D721Med (cell line): ENCODE measurements at places on chromosomes 16 and 17.

DNA sequence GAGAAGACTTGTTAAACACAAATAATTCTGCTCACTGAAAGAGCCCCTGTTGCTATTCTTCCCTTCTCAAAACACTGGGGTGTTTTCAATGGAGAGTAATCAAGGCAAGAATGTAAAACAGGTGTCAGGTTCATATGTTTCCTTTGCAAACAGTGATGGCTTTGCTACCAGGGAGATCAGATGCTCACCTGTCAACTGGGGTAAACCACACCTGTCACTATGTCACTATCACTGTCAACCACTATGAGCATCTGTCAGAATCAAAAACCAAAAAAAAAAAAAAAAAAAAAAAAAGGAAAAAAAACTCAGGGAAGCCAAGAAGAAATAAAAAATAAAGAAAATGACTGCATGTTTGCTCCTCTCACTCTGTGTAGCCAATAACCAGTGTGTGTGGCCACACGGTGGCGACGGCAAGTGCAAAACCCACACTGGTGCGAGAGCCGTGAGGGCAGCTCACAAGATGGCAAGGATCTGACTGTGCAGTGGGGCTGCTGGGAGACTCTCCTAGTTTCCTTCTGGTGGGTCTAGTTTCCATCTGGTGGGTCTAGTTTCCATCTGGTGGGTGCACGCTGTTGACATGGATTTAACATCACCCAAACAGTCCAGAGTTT is 22.7 kb downstream of the USP22 start:
- no peak for DNase-seq

DNA sequence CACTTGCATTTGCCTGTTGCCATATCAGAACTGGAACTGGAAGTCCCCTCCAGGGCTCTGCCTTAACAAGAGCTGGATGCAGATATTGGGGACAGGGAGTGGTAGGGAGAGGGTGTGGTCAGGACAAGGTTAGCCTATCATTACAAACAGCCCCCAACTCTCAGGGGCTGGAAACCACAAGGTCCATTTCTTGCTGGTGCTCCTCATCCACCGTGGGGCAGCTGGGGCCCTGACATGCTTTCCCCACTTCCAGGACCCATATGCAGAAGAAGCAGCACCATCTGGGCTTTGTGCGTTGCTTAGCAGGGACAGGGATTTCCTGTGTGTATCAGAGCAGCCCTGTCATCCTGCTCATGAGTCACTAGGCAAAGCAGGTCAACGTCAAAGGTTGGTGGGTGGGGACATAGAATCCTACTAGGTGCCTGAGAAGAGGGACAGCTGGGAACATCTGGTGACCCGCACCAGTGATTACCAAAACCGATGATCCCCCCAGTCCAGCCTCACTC is 26.9 kb downstream of the RGS9 start:
- no peak for DNase-seq

DNA sequence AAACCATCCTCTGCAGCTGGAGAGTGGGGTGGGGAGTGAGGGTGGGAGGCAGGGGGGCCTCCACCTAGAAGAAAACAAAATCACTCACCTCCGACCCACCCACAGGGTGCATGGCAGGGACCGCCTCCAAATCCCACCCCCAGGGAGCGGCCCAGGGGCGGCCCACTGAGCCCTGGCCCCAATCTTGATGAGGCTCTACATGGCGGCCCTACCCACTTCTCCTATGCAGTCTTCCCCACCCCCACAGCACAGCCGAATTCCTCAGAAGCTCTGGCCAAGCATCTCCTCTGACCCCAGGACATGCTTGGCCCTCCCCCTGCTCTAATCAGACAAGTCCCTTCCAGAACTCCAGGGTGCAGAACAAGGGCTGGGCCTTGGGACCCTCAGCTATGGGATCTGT is 18.2 kb upstream of the FASN start:
- DNase-seq: no peak

DNA sequence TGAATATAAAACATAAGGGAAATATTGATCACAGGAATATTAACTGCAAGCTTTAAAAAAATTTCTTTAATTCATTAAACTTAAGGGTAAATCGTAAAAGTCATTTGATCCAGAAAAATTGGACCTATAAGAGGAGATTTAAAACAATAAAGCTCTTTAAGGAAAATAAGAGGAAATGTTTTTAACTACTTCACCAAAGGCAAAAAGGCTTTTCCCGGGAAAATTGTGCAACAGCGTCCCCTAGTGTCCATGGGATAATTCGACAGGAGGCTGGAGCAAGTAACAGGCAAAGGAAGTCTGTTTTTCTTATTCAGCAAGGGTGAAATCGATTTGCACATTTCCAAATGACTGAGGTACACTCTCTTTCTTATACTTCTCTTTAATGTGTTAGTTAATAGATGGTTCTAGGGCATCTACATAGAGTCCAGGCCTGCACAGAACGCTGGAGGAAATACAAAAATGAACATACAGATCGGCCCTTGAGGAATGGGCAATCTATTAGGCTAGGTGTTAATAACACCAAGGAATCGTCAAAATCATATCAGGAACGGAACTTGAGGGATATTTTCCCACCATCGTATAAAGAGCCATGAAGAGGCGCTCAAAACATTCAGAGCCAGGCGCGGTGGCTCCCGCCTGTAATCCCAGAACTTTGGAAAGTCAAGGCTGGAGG is 61.4 kb downstream of the ZNF18 start:
- no peak for DNase-seq

DNA sequence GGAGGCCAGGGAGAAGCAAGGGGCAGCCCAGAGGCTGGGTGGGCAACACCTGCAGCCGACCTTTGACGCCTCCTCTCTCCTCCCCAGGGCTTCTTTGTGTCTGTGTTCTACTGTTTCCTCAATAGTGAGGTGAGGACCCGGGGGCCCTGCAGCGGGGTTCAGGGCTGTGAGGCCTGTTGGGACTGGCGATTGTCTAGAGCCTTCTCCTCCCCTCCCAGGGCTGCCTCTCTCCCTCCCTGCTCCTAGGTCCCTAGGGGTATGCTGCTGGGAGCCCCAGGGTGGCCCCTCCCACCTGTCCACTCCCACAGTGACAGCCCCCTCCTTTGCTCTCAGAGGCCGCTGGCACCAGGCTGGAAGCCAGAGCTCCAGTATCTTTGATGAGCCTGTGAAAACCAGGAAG is 10.8 kb upstream of the SPPL2C start:
- no peak for DNase-seq

DNA sequence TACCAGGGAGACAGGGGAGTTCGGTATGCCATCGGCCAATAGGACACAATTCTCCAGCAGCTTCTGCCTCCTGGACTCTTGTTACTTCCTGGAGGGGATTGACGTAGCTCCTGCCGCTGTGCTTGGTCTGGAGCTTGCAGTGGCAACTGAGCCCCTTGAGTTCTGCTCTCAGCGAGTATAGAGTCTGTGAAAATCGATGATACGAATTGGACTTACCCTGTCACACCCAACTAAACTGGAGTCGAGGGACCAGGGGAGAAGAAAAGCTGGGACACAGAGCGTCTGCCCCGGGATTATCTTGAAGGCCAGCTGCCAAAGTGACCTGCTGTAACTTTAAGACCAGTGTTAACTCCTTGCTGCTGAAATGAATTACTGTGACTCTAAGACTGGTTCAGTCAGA is 22.2 kb downstream of the SEC14L1 start:
- DNase-seq: no peak

- DNase-seq: no peak
Observed at GRCh38 chr16:38941-39892, 14.2 kb downstream of the POLR3K start.

- no peak for DNase-seq
Observed at GRCh38 chr16:17343728-17344127, 127.0 kb downstream of the XYLT1 start.

DNA sequence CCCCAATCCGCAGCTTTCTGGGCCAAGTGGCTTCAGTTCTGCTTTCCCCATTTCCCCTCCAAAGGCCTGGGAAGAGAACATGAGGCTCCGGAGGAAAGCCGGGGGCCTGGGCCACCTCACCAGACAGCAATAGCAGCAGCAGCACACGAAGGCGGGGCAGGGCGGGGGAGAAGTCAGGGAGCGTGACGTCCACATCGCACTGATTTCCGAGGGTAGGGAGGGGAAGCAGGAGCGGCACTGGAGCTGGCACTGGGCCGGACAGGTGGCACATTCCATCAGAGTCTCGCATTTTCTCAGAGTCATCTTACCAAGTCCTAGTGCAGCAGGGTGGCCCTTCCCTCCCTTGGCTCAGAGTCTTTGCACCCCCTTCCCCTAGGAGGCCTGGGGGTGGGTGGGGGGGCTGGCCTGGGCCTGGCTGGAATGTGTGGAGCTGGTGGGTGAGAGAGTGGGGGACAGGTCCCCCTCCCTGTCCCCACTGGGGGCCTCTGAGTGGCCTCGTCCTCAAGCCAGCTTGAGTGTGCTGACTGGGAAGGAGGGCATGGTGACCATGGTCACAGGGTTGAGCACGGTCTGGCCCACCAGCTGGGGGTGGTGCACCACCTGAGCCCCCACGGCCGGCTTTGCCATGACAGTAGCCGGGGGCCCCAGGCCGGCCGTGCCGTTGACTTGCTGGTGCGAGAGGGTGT is 14.3 kb downstream of the MNT start:
- no peak for DNase-seq

- DNase-seq: no peak
Observed at GRCh38 chr17:17166446-17166845, 39.7 kb downstream of the PLD6 start.

DNA sequence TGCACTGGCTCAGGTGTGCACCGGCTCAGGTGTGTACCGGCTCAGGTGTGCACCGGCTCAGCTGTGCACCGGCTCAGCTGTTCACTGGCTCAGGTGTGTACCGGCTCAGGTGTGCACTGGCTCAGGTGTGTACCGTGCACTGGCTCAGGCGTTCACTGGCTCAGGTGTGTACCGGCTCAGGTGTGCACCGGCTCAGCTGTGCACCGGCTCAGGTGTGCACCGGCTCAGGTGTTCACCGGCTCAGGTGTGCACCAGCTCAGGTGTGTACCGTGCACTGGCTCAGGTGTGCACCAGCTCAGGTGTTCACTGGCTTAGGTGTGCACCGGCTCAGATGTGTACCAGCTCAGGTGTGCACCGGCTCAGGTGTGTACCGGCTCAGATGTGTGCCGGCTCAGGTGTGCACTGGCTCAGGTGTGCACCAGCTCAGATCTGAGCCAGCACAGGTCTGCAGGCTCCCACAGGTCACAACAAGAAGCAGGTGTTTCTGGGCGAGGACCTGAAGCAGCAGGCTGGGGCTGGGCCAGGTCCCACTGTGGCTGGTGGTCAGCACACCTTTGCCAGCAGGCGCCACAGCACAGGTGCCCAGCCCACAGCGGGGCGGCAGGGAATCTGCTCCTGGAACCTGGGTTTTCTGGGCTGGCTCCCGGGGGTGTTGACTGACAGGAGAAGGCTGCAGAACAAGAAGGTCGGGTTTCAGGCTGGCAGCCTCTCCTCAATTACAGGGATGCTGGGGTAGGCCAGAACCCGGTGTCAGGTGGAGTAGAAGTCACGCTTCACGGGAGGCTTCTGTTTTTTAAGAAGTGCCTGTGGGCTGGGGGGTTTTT is 17.2 kb downstream of the METRNL start:
- DNase-seq: no peak

DNA sequence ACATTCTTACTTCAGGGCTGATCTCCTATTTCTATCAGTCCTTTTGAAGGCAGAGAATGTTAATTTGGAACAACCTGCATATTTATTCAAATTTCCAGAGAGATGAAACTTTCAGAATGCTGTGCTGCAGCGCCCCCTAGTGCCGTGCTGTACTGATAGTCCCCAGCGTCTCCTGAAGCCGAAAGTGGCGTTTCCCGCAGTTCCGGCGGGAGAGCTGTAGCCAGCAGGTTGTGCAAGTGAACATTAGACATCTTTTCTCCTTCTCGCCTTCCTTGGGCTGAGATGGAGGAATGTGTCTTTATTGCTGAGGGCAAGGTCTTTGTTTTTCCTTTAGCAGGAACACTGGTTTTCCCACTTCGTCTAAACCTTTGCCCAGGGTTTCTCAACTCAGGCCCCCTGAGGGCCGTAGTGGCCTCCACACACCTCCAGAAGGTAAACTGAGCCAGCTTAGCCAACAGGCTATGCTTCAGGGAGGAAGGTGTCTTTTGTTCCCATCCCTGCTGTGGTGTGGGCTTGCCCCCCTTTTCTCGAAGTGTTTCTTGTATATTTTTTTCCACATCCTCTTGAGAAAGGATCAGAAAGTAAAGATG is 26.4 kb downstream of the USP10 start:
- DNase-seq: no peak

GRCh38 chr16:51461255-51461654 is 310.2 kb upstream of the SALL1 start:
- no peak for DNase-seq

DNA sequence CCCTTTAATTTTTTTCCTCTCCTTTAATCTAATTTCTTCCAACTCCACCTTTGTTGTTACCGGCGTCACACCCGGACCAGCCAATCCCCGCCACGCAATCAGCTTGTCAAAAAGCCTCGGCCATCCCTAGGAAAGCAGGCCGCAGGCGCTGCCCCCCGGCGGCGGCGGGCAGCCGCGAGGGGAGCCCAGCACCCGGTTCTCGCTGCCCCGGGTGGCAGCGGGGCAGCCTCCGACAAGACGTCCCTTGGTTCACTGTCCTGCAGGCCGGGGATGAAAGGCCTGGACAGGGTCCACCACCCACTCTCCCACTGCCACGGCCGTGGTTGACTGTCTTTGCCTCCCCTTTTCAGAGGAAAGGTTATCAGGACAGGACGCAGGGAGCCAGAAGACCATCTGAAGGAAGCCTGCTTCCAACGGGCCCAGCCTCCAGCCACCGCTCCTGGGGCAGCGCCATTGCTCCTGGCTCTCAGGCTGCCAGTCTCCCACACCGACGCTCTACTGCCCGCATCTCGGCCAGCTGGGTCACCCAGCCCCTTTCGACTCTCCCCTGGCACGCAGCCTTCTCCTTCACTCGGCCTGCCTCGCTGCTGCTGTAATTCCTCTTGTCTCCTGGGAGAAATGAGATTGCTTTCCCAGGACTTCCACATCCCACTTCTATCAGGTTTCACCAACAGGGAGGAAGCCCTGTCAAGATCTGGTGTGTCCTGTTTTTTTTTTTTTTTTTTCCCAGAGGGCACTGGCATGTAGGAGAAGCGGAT is 2.8 kb upstream of the UBTF start:
- DNase-seq: no peak

GRCh38 chr16:29862383-29862883 is 593 bp downstream of the CDIPT start:
- DNase-seq: no peak

DNA sequence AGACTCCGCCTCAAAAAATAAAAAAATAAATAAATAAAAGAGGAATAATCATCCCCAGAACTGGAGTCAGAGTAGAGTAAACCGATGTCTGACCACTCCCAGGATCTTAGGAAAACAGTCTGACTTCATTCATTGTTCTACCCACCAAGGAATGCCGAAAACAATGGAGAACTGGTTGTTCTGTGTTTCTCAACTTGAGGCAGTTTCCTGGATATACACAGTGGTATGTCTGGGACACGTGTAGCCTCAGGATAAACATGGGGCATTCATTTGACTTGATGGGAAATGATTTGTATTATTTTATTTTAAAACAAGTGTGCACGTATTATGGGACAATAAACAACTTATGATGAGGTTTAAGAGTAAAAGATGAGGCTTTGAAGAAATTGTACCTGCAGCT is 32.8 kb upstream of the PAFAH1B1 start:
- DNase-seq: no peak

GRCh38 chr17:64718058-64718457 is 56.0 kb upstream of the SMURF2 start:
- DNase-seq: no peak

- no peak for DNase-seq
Observed at GRCh38 chr17:10305398-10305797, 67.4 kb downstream of the MYH13 start.

GRCh38 chr17:64978138-64978537 is 58.9 kb upstream of the LRRC37A3 start:
- no peak for DNase-seq

GRCh38 chr16:58027161-58027915 is 1.8 kb downstream of the MMP15 start:
- no peak for DNase-seq

GRCh38 chr16:77782694-77783093 is 5.7 kb upstream of the VAT1L start:
- no peak for DNase-seq
